Spleen (tissue), 13 donors: ENCODE measurements at places on chromosomes 4 and X. TPM values are rescaled to one million over a fixed set of nuclear protein-coding genes. Genes with fewer than 3 reads are reported as not detected.

The EMD gene
- 29.8 TPM for total RNA-seq

The NEIL3 gene
- total RNA-seq, result 3.1 TPM

The LPAR4 gene
- total RNA-seq, result 0.28 TPM

The GUCY1B1 gene
- total RNA-seq, result 15.8 TPM

The HSPA4L gene
- total RNA-seq, result 3.8 TPM

The C4orf50 gene
- 0.20 TPM for total RNA-seq

The MAGEE1 gene
- 3.8 TPM for total RNA-seq

The HPSE gene
- total RNA-seq, result 13.6 TPM

The HTN1 gene
- total RNA-seq, result not detected

The UBA1 gene
- 194 TPM for total RNA-seq

The SYP gene
- total RNA-seq, result 3.6 TPM

GRCh38 chr4:53656421-53656981 is 65.2 kb upstream of the LNX1 start:
- H3K36me3 ChIP-seq, result no peaks in the 10 kb centered on the region
- no peak for DNase-seq
- no peaks in the 10 kb centered on the region for H3K27me3 ChIP-seq
- peak overlapping the region; percentile 10 for H3K27ac ChIP-seq
- H3K4me1 ChIP-seq, result no peaks in the 10 kb centered on the region

- DNase-seq, result no peak
- H3K36me3 ChIP-seq, result no peaks in the 10 kb centered on the region
- H3K27ac ChIP-seq, result no peak overlapping the region
- H3K27me3 ChIP-seq, result no peaks in the 10 kb centered on the region
Measured at GRCh38 chr4:81621490-81621889, 149.8 kb upstream of the RASGEF1B start.

DNA sequence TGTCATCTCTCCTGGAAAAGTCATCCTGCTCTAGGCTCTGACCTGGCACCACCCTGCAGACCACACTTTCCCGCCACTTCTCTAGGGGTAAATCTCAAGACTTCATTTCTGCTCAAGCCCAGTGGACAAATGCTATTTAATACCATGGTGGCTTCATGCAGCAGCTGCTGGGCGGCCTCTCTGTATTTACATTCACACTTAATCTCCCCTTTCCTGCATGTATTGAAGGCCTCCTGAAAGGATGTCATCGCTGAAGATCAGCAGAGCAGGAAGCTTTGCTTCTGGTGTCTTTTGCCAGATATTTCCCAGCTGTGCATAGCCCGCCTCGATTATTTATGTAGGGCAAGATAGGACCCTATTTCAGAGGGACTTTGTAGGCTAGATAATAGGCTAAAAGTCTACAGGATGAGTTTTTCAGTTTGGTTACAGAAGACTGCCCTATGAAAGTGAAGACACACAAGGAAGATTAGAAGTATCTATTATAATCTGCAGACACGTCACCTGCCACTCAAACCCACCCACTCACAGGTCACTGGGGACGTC is 17.2 kb downstream of the PROM1 start:
- no peaks in the 10 kb centered on the region for H3K36me3 ChIP-seq
- no peak for DNase-seq
- H3K4me3 ChIP-seq, result no peak overlapping the region
- no peaks in the 10 kb centered on the region for H3K4me1 ChIP-seq
- no peaks in the 10 kb centered on the region for H3K27me3 ChIP-seq

DNA sequence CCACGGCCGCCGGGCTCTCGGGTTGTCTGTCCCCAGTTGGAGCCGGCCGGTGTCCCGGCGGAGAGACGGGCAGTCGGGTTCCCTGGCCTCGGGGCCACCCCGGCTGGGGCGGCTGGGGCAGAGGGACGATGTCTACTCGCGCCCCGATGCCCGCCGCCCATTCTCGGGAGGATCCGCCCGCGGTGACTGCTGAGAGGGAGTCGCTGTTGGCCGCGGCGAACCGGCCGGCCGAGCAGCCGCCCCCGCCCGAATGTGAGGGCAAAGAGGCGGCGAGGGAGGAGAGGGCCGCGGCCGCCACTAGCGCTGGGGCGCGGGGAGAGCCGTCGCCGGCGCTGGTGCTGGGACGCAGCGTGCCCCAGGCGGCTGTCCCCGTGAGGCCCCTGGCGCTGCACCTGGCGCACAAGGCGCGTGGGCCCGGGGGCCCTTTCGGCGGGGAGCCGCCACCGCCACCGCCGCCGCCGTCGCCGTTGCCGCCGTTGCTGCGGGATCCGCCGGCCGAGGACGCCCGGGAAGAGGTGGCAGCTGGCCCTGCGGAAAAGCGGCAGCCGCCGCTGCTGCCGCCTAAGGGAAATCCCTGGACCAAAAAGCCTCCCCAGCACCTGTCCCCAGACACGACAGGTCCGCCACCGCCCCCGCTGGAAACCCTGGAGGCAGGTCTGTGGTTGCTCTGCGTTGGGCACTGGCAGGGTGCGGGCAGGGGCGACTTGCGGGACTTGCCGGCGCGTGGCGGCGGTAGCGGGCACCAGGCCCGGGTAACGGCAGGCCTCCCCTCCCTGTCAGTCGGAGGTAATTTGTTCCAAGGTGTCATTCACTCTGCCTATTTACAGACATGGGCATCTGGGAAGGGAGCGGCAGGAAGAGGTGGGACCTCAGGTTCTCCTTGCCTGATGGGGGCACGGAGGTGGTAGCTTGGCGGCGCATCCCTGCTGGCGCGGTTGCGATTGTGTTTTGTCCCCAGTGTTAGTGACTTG is 739 bp downstream of the LARP1B start:
- H3K4me3 ChIP-seq, result peak overlapping the region; percentile 70
- H3K4me1 ChIP-seq, result peaks cover 23% of the 10 kb centered on the region
- peak; percentile 95 for DNase-seq
- H3K27me3 ChIP-seq, result no peaks in the 10 kb centered on the region
- no peaks in the 10 kb centered on the region for H3K36me3 ChIP-seq

GRCh38 chrX:6227935-6228334 is 732 bp downstream of the NLGN4X start:
- H3K4me3 ChIP-seq, result peak overlapping the region; percentile 55
- H3K4me1 ChIP-seq, result no peaks in the 10 kb centered on the region
- DNase-seq, result no peak
- H3K27me3 ChIP-seq, result peaks cover 25% of the 10 kb centered on the region
- H3K27ac ChIP-seq, result no peak overlapping the region

GRCh38 chrX:65921363-65921762 is 118.5 kb downstream of the VSIG4 start:
- H3K27ac ChIP-seq, result no peak overlapping the region
- H3K4me1 ChIP-seq, result no peaks in the 10 kb centered on the region
- no peaks in the 10 kb centered on the region for H3K36me3 ChIP-seq
- H3K4me3 ChIP-seq, result no peak overlapping the region
- DNase-seq, result no peak

GRCh38 chrX:139882299-139882698 is 50.6 kb downstream of the ATP11C start:
- no peaks in the 10 kb centered on the region for H3K36me3 ChIP-seq
- no peaks in the 10 kb centered on the region for H3K4me1 ChIP-seq
- H3K27ac ChIP-seq, result no peak overlapping the region
- no peaks in the 10 kb centered on the region for H3K27me3 ChIP-seq
- H3K4me3 ChIP-seq, result no peak overlapping the region
- DNase-seq, result no peak

DNA sequence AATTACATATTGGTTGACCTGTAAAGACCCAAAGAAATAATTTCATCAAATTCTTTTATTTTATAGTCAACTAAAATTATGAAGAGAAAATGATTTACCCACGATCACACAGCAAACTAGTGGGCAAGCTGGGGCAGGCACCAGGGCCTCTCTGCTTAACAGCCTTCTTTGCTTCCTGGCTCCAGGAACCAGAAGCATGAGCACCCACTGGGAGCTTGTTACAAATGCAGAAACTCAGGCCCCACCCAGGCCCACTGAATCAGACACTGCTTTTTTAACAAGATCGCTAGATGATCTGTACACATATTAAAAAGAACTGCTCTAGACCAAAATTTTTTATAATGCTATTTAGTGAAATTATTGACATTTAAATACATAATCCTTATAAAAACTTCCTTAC is 95.0 kb downstream of the GEMIN8 start:
- no peak overlapping the region for H3K4me3 ChIP-seq
- peaks cover 13% of the 10 kb centered on the region for H3K4me1 ChIP-seq
- H3K36me3 ChIP-seq, result no peaks in the 10 kb centered on the region
- peaks cover 20% of the 10 kb centered on the region for H3K27me3 ChIP-seq
- no peak for DNase-seq
- H3K27ac ChIP-seq, result no peak overlapping the region

- peaks cover 60% of the 10 kb centered on the region for H3K36me3 ChIP-seq
- no peak overlapping the region for H3K27ac ChIP-seq
- no peaks in the 10 kb centered on the region for H3K27me3 ChIP-seq
- H3K4me1 ChIP-seq, result no peaks in the 10 kb centered on the region
- H3K4me3 ChIP-seq, result no peak overlapping the region
Measured at GRCh38 chr4:6595897-6596537, 21.0 kb downstream of the MAN2B2 start.

GRCh38 chrX:74426071-74426470 is 4.8 kb downstream of the SLC16A2 start:
- no peaks in the 10 kb centered on the region for H3K4me1 ChIP-seq
- no peak for DNase-seq
- peaks cover 8% of the 10 kb centered on the region for H3K27me3 ChIP-seq
- no peak overlapping the region for H3K27ac ChIP-seq
- H3K36me3 ChIP-seq, result no peaks in the 10 kb centered on the region

GRCh38 chr4:74376888-74377483 is 12.0 kb downstream of the EREG start:
- H3K4me1 ChIP-seq, result no peaks in the 10 kb centered on the region
- no peak overlapping the region for H3K27ac ChIP-seq
- H3K36me3 ChIP-seq, result no peaks in the 10 kb centered on the region
- DNase-seq, result no peak

DNA sequence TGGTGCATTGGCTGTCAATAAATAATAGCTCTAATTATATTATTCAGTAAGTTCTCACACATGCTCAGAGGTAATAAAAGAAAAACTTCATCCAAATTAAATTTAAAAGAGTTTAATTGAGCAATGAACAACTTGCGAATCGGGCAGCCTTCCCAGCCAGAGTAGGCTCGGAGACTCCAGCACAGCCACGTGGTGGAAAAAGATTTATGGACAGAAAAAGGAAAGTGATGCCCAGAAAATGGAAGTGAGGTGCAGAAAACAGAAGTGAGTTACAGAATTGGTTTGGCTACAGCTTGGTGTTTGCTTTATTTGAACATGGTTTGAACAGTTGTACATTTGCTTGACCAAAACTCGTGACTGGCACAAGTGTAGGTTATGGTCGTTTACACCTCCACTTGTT is 13.6 kb upstream of the BOD1L1 start:
- H3K27ac ChIP-seq, result no peak overlapping the region
- no peak for DNase-seq
- H3K4me3 ChIP-seq, result no peak overlapping the region
- H3K36me3 ChIP-seq, result no peaks in the 10 kb centered on the region
- H3K27me3 ChIP-seq, result peaks cover 26% of the 10 kb centered on the region

DNA sequence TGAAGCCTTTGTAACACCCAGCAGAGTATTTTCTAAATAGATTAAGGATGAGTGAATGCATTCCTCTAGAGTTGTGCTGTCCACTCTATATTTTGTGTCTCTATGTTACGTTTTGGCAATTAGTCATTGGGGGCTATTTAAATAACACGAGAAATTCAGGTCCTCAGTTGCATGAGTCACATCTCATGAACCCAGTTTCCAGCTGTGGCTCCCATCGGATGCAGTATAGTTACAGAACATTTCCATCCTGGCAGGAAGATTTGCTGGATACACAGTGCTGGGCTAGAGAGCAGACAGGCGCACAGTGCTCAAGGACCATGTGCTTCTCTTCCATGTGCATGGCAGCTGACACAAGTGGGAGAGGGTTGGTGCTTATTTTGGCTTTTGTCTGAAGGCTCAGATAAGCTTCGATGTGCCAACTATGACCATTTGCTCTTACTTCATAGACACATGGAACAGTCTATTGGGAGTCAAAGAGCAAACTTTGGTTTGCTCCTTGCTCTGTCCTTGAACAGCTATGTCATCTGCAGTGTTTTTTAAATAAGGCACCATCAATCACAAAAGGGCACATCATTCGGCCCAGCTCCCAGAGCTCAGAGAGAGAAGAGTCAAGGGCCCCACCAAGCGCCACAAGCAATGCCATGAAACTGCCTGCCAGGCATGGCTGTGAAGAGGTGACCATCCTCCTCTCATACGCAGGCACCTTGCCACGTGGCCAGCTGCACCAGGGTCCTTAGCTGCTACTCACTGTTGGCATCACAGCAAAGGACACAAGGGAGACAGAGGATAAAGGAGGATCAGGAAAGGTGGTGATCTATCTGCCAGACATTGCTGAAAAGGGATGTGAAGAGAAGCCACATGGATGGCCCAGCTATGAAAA is 8.1 kb upstream of the STS start:
- no peak overlapping the region for H3K27ac ChIP-seq
- DNase-seq, result no peak
- no peaks in the 10 kb centered on the region for H3K36me3 ChIP-seq
- no peaks in the 10 kb centered on the region for H3K4me1 ChIP-seq
- H3K4me3 ChIP-seq, result no peak overlapping the region

GRCh38 chrX:70444326-70444945 is at the start of gene DLG3:
Gene DLG3 (plus strand): TSS chrX:70444835. CDS start chrX:70445202, 367 bp downstream.
- no peak within 1 kb of the TSS for H3K27ac ChIP-seq
- H3K4me1 ChIP-seq, result peaks cover 4% of the 10 kb centered on the region
- peak within 1 kb of the TSS; percentile 38 for H3K4me3 ChIP-seq
- peaks cover 7% of the 10 kb centered on the region for H3K27me3 ChIP-seq
- H3K36me3 ChIP-seq, result no peaks in the 10 kb centered on the region

DNA sequence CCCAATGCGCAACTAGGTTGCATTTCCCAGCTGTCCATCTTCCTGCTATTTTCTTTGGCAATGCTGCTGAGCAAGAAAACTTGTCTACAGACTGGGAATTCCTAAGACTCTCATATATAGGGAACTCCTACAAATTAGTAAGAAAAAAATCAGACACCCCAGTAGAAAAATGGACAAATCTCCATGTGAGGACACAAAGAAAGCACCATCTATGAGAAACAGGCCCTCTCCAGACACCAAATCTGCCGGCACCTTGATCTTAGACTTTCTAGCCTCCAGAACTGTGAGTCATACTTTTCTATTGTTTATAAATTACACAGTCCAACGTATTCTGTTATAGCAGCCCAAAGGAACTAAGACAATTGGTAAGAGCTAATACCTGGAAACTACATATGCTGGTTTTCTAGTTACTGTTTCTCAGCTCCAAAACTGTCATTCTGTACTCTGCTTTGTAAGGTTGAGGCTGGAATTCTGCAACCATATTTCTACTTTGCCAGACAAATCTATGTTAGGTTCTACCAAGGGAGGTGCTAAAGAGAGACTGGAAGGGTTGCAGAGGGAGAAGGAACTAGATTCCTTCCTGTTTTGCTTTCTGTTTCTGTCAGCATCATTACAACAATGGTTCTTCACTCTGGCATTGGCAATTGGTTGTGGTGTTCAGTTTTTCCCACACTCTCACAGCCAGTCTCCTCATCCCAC is 35.7 kb upstream of the FAM241A start:
- H3K4me1 ChIP-seq, result peaks cover 11% of the 10 kb centered on the region
- H3K36me3 ChIP-seq, result no peaks in the 10 kb centered on the region
- H3K27me3 ChIP-seq, result no peaks in the 10 kb centered on the region
- peak overlapping the region; percentile 56 for H3K27ac ChIP-seq
- no peak for DNase-seq
- no peak overlapping the region for H3K4me3 ChIP-seq
